Activated CD4-positive, alpha-beta T cell treated with anti-CD3 and anti-CD28 coated beads, Interleukin-10, Interleukin-2, amounts not matched to agents 100 ng/mL and 50 ng/mL, durations not matched to agents 16 hours and 8 hours (primary cell): ENCODE measurements at places on chromosomes 4 and X.

- DNase-seq, result no peak
These were observed 22.2 kb upstream of the HMX1 start for GRCh38 chr4:8893624-8894423.

GRCh38 chrX:132622130-132622529 is 133.3 kb upstream of the MBNL3 start:
- DNase-seq, result peak; percentile 79

- DNase-seq, result no peak
These were observed 14.8 kb downstream of the DOK7 start for GRCh38 chr4:3477750-3478430.

DNA sequence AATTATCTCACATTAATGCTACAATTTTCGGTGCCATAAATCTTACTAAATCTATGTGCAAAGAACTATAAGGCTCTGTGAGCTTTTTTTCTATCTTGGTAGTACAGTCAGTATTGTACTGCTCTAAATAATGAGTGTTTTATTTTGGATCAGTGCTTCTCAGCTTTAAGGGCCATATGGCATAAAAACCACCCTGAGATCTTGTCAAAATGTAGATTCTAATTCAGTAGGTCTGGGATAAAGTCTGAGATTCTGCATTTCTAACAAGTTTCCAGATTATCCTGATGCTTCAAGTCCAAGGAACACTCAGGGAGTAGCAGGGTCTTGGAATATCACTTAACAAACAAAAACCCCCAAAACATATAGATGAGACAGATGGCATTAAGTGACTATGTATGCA is 486.5 kb downstream of the GRXCR1 start:
- DNase-seq, result no peak

- no peak for DNase-seq
These were observed 895 bp downstream of the ADGRL3 start for GRCh38 chr4:61200916-61201526.

GRCh38 chr4:4521136-4521535 is 20.7 kb downstream of the STX18 start:
- no peak for DNase-seq

DNA sequence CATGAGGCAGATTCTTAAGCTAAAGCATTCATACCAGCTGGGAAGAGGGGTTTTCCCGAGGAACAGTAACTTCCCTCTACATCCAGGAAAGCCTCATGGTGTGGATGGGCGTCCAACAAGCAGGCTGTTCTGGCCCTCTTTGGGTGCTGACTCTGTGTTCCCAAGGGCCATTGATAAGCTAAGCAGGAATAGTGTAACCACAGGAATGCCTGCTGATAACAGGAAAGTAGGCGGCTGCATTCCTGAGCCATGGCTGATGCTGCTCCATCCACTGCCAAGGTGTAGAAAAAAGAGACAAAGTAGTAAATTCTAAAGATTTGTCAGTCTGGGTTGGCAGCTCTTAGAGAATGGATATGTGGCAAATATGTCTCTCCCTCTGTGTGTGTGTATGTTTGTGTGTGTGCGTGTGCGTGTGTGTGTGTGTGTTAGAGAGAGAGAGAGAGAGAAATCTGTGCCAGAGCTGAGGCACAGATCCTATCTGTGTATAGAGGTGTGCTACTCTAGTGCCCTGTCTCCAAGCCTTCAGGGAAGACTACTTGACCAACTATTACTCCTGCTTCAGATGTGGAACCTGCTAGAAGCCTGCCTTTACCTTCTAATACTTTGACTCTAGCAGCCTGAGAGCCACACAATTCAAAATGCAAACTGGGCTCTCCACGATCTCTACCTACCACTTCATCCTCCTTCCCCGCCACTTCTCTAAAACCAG is 353.1 kb upstream of the NR3C2 start:
- no peak for DNase-seq

- DNase-seq, result no peak
These were observed 1249.9 kb upstream of the TENM3 start for GRCh38 chr4:180993244-180993836.
